ENCODE measurements at places on chromosomes 4 and X.

GRCh38 chr4:23614284-23614892, 275.5 kb downstream of the PPARGC1A start:
- DNase-seq = no peak

DNA sequence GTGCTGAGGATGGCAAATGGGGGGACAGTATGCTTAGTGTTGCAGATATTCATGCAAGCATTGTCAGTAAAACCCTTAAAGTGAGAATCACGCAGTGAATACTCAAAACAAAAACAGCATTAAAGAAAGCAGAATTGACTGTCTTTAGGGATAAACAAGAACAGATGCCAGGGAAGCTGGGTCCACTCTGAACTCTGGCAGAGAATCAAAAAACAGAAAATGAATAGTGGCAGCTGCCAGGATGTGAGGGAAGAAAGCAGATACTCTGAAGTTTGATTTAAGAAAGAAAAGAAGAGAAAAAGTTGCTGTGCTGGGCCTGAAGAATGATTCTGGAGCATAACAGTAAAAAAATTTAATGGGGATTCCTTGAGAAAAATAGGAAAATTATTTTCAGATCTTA, 131.5 kb downstream of the GABRA2 start:
- DNase-seq = no peak

- DNase-seq = no peak
These were observed 207.4 kb downstream of the RBM46 start for GRCh38 chr4:154988511-154988910.

GRCh38 chr4:98468709-98469108, 189.7 kb downstream of the TSPAN5 start:
- peak; percentile 32 for DNase-seq

- DNase-seq = no peak
These were observed 3.0 kb downstream of the LONRF3 start for GRCh38 chrX:118977424-118977823.

- no peak for DNase-seq
These were observed 13.0 kb downstream of the FGD1 start for GRCh38 chrX:54482839-54483593.

GRCh38 chr4:32499171-32499570, 1779.0 kb downstream of the PCDH7 start:
- no peak for DNase-seq

GRCh38 chrX:151153086-151153485, 23.3 kb upstream of the GPR50 start:
- DNase-seq = no peak

- DNase-seq = no peak
These were observed 702 bp downstream of the MMGT1 start for GRCh38 chrX:135973025-135973547.

DNA sequence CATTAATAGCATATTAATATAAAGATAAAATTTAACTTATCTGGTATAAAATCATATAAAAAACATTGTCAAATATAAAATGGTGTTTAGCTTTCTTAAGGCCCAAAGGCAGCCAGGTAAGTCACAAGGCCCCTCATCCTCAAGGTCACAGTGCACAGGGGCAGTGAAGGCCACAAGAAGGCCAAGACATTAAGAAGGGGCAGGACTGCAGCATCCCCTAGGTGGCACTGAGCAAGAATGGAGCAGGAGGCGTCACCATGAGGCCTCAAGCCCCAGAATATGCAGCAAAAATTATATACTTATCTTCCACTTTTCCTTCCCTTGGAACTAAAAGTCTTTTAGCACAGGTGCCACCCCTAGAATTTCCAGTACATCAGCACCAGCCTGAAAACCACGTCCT, 49.5 kb upstream of the MAGEA8 start:
- no peak for DNase-seq

GRCh38 chrX:137567682-137568232, 1.8 kb downstream of the ZIC3 start:
- no peak for DNase-seq

GRCh38 chr4:136505020-136505419, 1027.3 kb downstream of the PCDH18 start:
- DNase-seq = no peak

- no peak for DNase-seq
These were observed 856 bp downstream of the SLC9B1 start for GRCh38 chr4:103018391-103019307.

DNA sequence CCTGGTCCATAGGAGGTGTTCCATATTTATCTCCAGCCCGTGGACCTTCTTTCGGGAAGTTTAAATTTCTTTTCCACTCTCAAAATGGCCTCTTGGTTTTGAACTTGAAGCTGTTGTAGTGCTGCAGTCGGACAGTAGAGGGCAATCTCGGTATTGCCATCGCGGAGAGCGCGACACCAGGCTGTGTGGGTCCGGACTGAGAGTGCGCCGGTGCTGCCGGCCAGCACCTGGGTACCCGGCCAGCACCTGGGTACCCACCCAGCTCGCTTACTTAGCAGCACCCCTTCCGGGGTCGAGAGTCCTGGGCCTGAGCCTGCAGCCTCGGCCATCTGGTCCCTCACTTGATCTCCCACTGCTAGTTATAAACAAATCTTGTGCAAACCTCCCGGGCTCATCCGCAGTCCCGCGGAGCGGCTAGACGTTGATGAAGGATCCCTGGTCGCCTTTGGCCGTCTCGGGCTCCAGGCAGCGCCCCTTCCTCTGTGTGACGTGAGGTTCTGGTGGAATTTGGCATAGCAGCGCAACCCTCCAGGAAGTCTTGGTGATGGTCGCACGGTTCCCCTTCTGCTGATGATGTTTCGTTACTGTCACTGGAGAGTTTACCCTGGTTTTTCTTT, 18.0 kb downstream of the FAM9A start:
- DNase-seq = no peak

DNA sequence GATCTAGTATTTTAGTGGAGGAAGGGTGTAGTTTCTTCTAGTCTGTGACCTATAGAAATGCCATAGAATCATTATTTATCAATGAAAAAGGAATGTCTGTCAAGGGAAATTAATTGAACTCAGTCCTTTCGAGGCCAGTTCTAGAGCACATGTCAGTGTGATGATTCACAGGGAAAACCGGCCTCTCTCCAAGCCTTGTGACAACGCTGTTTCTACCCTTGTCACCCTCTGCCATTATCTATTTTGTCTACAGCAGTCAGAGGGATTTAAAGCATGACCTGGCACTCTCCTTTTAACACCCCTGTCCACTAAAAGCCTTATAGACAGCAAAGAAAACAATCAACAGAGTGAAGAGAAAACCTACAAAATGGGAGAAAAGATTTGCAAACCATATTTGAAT, 119.8 kb downstream of the DRD5 start:
- no peak for DNase-seq

- DNase-seq = no peak
These were observed 6.1 kb upstream of the HCCS start for GRCh38 chrX:11105080-11105479.

- DNase-seq = no peak
These were observed 44.1 kb downstream of the TIGD4 start for GRCh38 chr4:152735396-152735859.

DNA sequence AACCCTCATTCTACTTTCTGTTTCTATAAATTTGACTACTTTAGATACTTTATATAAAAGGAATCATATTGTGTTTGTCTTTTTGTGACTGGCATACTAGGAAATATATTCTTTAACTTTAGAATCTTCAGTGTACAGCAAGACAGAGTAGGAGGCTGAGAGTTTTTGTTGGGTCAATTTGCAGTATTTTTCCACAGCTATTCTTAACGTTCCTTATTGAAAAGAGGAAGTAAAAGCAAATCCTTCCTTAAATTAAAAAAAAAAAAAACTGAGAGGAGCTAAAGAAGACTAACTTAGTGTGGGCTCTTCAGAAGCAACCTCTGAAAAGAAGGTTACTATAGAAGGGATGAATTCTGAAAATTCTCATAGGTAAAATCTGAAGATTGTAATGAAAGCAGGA, 1194.6 kb downstream of the ADGRL3 start:
- no peak for DNase-seq

DNA sequence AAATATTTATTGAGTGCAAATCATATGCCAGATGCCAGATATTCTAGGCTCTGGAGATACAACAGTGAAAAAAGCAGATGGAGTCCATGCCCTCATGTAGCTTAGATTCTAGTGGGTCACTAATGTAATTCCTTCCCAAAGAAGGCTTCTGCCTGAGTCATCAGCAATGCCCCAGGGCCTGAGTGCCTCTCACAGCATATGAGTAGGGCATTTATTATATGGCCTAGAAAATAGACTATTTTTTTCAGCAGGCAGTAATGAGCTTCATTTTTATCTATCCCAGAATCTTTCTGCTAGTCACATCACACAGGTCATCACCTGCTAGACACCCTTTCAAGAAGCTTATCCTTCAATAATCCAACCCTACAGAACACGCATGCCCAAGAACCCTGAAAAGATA, 22.3 kb downstream of the TMEM31 start:
- no peak for DNase-seq

- no peak for DNase-seq
These were observed 1001.2 kb downstream of the STIM2 start for GRCh38 chr4:27861802-27862201.

DNA sequence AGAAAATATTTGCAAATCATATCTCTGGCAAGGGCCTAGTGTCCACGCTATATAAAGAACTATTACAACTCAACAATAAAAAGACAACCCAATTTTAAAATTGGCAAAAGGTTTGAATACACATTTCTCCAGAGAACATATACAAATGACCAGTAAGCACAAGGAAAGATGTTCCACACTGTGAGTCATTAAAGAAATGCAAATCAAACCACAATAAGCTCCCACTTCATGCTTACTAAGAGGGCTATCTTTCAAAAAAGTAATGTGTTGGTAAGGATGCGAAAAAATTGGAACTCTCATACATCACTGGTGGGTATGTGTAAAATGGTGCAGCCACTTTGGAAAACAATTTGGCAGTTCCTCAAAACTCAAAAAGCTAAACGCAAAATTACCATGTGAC, 884.0 kb upstream of the INTU start:
- no peak for DNase-seq

DNA sequence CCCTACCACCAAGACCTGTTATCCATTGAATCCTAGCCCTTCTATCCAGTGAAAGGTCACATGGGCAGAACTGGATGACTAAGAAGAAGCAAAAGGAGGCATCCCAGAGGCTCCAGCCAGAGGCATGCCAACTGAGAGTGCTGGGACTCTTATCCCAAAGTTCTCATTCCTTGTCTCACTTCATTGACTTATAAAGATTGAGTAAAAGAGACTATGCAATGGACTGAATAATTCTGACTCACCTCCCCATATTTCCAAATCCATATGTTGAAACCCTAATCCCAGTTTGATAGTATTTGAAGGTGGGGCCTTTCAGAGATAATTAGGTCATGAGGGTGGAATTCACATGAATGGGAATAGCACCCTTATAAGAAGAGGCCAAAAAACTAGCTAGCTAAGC, 131.4 kb downstream of the COL25A1 start:
- no peak for DNase-seq

GRCh38 chr4:145492376-145492775, 10.7 kb downstream of the SMAD1 start:
- no peak for DNase-seq

DNA sequence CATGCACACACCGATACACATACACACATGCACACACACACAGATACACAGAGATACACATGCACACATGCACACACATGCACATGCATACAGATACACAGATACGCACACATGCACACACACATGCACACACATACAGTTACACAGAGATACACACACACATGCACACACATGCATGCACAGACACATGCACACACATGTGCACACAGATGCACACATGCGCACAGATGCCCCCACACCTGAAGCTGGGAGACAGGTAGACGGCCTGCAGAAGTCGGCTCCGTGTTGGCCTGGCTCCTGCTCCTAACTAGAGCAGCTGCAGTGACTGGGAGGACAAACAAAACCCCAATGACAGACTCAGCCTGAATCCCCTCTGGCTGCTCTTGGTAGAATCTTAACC, 46.8 kb downstream of the PSAPL1 start:
- DNase-seq = no peak

- DNase-seq = no peak
These were observed 18.8 kb upstream of the NWD2 start for GRCh38 chr4:37225778-37226177.

- DNase-seq = no peak
These were observed 71.5 kb downstream of the AFF1 start for GRCh38 chr4:87006426-87006675.

- no peak for DNase-seq
These were observed 2.1 kb downstream of the UCHL1 start for GRCh38 chr4:41258783-41259182.

DNA sequence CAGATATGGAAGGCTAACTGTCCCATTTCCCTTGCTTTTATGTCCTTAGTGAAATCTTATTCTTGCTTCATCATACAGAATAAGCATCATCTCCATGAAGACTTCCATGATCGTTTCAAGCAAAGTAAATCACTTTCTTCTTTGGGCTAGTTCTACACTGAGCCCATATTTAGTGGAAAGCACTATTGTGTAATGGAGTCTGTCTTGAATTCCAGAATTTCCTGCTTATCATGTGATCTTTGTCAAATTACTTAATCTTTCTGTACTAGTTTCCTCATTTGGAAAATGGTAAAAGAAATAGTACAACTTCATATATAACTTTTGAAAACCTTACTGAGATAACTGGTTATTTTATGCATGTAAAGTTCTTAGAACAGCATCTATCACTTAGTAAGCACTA, 7.6 kb downstream of the ANAPC10 start:
- DNase-seq = no peak
